ENCODE measurements at places on chromosomes 16 and 17.

DNA sequence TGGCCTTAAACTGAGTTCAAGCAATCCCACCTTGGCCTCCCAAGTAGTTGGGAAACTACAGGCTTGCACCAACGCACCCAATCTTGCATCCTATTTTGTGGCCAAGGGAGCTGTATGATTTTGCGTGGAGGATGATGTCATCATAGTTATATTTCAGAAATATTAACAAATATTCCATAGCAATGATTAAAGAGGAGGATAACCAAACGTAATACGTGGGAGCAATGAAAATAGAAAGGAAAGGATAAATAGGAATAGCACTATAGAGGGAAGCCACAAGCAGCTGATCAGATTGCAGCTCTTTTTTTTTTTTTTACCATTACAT is 2.2 kb upstream of the YWHAE start:
- no peak for DNase-seq

GRCh38 chr17:38918129-38918913 is 7.1 kb upstream of the LASP1NB start:
- DNase-seq: no peak

DNA sequence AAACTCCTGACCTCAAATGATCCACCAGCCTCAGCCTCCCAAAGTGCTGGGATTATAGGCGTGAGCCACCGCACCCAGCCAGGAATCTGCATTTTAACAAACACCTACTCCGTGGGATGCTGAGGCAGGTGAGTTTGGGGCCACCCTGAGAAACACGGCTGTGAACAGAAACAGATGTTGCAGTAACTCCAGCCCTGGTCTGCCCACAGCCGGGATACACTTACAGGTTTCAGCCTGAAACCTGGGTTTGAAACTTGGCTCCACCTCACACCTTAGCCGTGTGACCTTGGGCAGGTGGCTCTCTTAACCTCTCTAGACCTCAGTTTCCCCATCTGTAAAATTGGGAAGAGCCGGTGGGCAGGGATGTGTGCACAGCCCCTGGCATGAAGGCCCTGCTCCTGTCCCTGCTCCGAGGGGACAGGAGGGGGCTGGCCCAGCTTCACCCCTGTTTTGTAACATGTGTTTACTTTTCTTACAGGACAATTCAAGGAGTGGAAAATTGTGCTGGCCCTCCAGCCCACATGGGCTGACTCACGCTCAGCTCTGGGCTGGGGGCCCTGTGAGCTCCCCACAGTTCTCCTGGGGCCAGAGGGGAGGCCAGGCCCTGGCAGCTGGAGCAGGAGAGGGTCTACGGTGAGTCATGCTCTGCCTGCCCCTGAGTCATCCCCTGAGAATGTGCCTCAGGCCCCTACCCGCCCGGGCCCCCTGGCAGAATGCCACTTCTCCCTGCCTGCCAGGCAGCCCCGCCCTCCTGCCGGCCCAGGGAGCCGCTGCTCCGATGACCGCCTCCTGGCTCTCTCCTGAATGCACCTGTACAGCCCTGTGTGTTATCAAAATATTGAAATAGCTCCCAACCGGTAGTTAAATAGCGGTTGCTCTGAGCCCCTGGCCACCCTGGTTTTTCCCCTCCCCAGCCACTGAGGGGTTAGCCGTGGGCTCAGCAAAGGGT is 7.7 kb upstream of the PPL start:
- no peak for DNase-seq

GRCh38 chr16:73383988-73384365 is 336.0 kb upstream of the ZFHX3 start:
- DNase-seq: no peak

DNA sequence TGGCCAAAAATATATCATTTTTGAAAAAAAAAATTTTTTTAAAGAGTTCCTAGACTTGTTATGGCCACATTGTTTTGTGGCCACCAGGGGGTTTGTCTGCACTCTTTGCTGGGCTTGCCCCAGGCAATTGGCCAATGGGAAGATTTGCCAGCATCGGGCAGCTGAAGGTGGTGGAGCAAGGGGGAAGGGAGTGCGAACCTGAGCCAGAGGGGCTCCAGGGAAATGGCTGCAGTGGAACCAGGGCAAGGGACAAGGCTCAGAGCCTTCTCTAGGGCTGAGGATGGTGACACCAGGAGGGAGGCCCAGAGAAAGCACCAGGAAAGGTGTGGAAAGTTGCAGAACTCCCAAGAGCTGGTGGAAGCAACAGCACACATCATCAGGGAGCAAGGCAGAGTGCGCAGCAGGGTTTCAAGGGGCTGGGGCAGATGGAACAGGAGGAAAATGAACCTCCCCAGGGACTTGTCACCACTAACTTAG is 15.5 kb upstream of the CMIP start:
- DNase-seq: no peak

GRCh38 chr17:19558946-19559345 is 25.3 kb downstream of the SLC47A1 start:
- DNase-seq: no peak

DNA sequence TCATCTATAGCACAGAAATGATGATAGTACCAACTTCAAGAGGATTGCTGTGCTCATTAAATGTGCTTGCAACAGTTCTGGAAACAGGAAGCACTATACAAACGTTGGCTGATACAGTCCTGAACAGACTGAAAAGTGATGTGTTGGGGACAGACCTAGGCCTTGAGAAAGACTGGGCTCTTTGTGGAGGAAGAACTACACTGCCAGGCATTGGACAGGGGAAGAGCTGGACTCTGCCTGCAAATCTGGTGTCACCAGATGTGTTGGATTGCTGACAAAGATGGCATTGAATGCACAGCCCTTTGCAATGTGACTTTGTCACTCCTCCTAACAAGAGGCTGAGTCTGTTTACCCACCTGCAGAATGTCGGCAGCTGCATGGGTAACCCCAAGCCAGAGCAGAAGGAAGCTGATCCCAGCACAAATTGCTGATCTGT is 12.4 kb upstream of the ST6GALNAC2 start:
- DNase-seq: no peak

DNA sequence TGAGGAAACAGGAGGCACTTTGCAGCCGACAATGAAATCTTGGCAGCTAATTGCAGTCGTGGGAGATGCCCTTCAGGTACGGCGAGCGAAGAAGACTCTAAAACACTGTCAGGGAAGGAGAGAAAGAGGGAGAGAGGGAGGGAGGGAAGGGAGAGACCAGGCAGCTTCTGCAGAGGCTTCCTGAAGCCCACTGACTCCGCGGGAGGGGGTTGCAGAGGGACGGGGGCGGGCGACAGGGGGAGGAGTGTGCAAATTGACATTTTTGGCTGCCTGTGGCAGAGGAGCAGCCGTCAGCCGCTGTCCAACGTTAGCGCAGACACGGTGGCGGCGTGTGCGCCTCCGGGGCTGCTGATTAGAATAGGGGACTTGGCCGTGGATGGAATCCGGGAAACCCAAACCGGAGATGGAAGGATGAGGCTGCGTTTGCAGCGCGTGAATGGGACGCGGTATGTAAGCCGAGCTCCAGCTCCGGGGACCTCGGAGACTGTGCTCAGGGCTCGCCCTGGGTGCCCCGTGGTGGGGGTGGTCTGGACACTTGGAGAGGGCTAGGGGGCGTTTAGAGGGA is 849.1 kb upstream of the RBFOX1 start:
- no peak for DNase-seq

GRCh38 chr16:69017036-69017783 is 88.2 kb upstream of the HAS3 start:
- no peak for DNase-seq

GRCh38 chr17:10013365-10014112 is 108.5 kb upstream of the RCVRN start:
- DNase-seq: no peak

DNA sequence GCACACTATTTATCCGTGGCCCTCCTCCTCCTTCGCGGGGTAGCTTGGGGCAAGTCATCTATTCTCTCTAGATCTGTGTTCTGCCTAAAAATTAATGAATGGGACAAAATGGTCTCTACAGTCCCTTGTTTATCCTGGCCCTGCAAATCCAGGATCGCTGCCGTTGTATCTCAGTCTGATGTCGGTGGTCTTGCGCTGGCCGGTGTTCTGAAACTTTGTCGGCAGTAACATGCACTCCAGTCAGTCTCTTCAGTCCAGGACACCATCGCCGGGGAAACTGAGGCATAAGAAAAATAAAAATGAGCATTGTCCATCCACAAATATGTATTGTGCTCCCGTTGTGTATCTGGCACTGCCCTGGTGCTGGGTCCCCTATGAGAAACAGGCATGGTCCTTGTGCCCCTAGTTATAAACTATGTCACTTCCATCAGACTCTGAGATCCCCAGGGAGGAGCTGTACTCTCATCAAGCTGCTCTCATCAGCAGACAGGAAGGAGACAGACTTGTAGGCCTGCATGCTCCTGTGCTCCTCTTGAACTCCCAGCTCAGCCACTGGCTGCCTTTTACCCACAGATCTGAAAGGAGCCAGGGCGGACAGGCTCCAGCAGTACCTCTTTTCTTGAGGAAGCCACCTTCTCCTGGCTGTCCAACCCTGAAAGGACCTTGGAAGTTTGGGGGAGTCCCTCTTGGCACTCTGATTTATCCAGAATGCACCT is 13.7 kb upstream of the CA4 start:
- no peak for DNase-seq

All from CD4-positive, alpha-beta T cell treated with Interleukin-17A for 1 hour (primary cell).